ENCODE measurements at places on chromosomes 6 and 20. TPM values are rescaled to one million over a fixed set of nuclear protein-coding genes. Genes with fewer than 3 reads are reported as not detected.

Gene BMP6
- 0.44 TPM for total RNA-seq

DNA sequence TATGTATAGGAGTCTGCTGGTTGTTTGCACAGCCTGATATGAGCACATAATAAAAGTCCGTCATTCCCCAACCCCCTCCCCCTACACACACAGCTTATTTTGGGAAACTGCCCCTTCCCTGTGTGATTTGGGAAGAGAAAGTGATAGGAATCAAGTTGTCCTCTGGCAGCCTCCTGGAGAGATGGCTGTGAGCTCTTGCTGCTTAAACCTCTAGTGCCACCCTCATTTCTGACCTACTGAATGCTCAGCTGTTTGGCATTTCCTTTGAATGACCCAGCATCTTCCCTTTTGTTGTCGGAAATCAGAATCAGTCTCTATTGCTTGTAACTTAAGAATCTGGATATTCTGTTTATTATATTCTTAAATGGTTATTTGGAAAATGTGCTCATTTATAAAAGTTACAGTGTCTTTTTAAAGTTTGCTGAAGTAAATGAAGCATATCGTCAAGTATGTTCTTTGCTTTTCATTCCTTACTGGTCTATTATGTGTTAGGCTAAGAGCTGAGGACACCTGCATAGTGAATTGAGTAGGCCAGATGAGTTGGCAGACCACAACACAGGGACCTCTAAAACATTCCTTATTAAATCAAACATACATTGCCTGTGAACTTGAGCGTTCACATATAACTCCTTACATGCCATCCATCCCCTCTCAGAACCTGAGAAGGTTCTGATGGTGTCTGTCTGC is 5.5 kb downstream of the RWDD2A start:
- no peak for DNase-seq

Gene TREM2
- total RNA-seq, result not detected

Gene CDC5L
- 39.0 TPM for total RNA-seq

DNA sequence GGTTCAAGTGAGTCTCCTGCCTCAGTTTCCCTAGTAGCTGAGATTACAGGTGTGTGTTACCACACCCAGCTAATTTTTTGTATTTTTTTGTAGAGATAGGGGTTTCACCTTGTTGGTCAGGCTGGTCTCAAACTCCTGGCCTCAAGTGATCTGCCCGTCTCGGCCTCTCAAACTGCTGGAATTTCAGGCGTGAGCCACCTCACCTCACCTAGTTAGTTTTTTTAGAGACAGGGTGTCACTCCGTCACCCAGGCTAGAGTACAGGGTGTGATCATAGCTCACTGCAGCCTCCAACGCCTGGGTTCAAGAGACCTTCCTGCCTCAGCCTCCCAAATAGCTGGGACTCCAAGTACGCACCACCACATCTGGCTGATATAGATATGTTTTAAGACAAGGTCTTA is 22.9 kb downstream of the SYTL3 start:
- no peak for DNase-seq

- no peak for DNase-seq
Observed at GRCh38 chr6:88992741-88993552, 29.5 kb upstream of the RNGTT start.

Gene GRM1
- 0.63 TPM for total RNA-seq

GRCh38 chr6:100614386-100614785 is 149.7 kb upstream of the SIM1 start:
- DNase-seq, result no peak

DNA sequence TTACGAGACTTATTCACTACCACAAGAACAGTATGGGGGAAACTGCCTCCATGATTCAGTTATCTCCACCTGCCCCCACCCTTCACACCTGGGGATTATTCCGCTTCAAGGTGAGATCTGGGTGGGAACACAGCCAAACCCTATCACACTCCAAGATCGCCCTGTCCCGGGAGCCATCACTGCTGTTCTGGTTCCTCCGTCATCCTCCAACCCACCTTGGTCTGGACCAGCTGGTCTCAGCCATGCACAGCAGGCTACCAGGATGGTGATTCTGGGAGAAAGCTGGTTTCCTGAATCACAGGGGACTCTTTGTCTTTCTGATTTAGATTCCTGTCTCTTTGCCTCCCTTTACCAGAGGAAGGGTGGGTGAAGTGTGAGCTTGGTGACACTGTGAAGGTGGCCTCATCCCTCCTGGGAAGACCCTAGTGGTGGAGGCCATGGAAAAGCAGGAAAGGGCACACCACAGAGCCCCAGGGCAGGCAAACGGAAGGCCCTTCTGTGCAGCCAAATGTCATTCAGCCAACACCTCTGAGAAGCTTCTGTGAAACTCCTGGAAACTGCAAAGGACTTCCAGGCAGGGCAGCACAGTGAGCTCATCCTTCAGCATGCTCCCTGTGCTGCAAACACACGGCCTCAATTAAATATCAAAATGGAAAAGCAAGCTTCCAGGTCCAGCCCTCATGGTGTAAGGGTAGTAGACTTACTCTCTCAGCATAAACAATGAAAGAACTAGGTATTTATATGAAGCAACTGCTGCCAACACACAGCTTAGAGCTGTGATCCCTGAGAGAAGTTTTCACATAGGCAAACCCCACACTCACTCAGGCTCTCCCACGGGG is 169.8 kb downstream of the ANKRD60 start:
- no peak for DNase-seq

- no peak for DNase-seq
Observed at GRCh38 chr6:52929321-52930164, 20.0 kb upstream of the GSTA3 start.

Gene RAB23
- total RNA-seq, result 21.1 TPM

Gene RAD21L1
- not detected for total RNA-seq

Gene COL21A1
- not detected for total RNA-seq

Gene WFDC10B
- not detected for total RNA-seq

DNA sequence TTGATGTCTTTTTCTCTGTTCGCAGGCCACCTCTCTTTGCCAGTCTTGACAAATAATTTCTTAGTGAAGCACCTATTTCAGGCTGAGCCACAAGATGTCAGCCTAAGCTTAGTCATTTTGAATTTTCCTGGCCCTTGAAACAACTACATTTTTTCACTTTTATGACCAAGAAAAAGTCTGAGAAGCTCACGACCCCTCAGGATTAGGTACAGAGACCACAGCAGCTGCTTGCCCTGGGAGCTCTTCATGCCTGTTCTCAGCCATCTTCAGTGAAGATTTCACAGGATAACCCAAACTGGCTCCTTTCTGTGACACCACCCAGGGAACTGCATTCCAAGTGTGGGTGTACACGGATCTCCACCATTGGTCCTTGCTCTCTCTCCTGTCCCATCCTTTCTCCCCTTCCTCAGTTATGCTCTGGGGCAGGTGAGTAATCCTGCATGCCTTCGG is 38.4 kb upstream of the SPTLC3 start:
- DNase-seq, result no peak

Gene POFUT1
- total RNA-seq, result 47.5 TPM

Gene SRSF6
- 278 TPM for total RNA-seq

GRCh38 chr20:49245921-49246740 is 26.9 kb downstream of the DDX27 start:
- DNase-seq, result no peak

DNA sequence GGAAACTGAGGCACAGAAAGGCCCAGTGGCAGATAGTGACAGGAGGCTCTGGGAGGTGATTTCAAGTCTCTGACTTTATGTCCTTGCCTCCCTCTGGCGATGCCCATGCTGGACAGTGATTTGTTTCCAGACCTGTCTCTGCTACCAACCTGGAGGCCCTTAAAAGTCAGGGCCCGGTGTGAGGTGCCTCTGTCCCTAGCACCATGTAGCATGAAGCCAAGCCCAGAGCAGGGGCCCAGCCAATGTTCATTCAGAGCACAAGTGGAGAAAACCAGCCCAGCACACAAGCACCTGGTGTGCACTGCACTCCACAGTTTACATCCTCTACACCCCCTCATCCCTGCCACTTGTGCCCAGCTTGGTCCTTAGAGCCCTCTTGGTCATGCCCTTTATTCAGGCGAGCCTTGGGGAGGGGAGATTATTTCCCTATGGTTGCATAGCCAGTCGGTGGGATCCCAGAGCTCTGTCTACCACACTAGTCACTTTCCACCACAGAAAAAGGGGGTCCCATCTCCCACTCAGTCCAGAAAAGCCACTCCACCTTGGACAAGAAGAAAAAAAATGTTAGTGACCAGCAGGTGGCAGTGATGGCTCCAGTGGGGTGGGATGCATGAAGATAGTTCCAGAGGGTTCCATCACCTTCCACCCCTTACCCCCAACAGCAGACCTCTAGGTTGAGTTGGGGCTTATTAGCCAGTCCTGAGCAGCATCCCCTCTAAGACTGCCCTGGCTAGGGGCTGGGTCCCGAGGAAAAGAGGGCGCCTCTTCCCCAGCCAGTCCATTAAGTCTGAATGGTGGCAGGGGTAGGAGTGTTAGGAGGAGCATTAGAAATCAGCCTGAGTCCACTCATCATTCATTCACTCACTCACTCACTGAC is 30.9 kb downstream of the KIAA1755 start:
- DNase-seq, result peak; percentile 50

DNA sequence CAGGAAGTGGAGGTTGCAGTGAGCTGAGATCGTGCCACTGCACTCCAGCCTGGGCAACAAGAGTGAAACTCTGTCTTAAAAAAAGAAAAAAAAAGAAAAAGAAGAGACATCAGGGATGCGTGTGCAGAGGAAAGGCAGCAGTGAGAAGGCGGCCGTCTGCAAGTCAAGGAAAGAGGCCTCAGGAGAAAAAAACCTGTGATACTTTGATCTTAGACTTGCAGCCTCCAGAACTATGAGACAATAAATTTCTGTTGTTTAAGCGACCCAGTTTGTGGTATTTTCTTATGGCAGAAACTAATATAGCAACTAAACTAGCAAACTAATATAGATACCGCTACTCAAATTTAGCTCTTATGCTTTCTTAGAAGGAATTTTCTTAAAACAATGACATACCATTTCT is 36.1 kb downstream of the FGD2 start:
- no peak for DNase-seq

Gene SMIM29
- 13.9 TPM for total RNA-seq

Gene AURKA
- 60.3 TPM for total RNA-seq

Gene CRISP1
- total RNA-seq, result not detected

Gene RBM24
- total RNA-seq, result 4.0 TPM

DNA sequence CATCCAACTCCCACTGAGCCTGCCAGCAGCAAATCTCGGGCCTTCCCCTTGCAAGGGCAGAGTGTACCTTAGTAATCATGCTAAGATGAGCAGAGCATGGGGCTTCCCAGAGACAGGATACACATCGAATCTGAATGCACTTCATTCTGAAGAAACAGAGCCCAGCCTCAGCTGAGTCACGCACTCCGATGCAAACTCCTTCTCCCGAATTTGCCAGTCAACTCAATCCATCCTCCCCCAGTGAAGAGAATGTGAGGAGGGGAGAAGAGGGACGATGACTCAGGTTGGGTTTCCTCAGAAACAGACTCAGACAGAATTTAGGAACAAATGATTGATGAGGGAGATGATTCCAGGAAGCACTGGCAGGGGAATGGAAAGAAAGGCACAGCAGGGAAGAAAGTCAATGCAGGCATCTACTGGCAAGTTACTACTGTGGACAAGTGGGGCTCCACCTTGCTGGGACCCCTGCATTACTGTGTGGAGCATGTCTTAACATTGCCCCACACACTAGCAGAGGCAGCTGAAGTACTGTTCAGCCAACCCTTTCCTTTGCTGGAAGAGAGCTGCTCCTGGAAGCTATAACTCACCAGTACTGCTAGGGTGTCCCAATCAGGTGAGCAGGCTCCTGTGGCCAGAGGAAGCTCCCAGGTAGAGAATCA is 251.6 kb downstream of the ADGB start:
- DNase-seq, result no peak

Gene DEF6
- 1.8 TPM for total RNA-seq

Data from neural crest cell (in vitro differentiated cells).